ENCODE measurements at places on chromosomes 16 and 17.

- no peak for DNase-seq
Observed at GRCh38 chr17:4497101-4497824, 1.4 kb upstream of the SPNS2 start.

- peak; percentile 36 for DNase-seq
Observed at GRCh38 chr17:16406742-16407674, 8.4 kb upstream of the TRPV2 start.

DNA sequence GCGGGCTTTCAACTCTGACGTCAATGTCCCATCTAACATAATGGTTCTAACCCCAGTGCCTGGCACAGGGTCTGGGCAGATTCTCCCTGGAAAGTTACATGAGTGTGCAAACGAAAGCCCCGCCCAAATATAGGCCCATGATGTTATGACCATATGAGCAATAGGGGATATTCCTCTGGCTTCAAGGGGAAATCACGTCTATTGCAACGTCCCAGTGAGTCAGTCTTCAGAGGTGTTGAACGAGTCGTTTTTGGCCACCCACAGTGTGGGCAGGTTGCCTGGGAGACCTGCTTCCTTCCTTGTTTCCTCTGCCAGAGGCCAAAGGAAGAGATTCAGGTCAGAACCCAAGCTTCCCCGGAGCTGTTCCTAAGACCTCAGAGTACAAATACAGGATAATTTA lies 30.3 kb downstream of the PIK3R5 start:
- no peak for DNase-seq

GRCh38 chr17:40251576-40251975 lies 32.5 kb downstream of the WIPF2 start:
- no peak for DNase-seq

DNA sequence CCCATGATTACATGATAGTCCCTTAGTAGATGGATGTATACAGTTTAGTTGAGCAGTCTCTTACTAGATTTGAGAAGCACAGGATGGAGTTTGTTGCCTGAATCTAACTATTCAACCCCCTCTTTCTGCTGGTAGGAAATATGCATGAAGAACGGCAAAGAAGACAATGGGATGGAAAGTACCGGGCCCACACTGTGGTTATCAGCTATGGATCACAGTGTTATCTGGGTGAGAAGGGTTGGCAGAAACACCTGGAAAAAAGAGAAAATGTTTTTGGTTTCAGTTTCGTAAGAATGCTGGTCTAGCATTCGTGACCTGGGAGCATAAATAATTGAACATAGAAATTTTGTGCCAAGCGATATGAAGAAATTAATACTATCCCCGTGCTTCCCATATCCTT lies 53.1 kb downstream of the ANKFN1 start:
- DNase-seq: no peak
